ENCODE measurements at places on chromosomes 6 and 20. TPM values are rescaled to one million over a fixed set of nuclear protein-coding genes. Genes with fewer than 3 reads are reported as not detected.

- DNase-seq = no peak
These were observed 966.3 kb upstream of the CITED2 start for GRCh38 chr6:140340795-140341194.

DNA sequence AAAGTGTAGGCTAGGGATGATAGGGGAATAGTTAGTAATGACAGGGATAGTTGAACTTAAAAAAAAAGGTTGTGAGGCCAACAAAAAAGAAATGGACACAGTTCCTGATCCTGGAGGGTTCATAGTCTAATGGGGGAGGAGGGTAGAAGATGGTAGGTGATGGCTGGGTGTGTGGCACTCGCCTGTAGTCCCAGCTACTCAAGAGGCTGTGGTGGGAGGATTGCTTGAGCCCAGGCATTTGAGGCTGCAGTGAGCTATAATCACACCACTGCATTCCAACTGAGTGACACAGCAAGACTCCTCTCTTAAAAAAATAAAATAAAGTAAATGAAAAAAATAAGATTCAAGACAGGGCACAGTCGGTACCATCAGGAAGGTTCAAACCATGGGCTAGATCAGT is 2.4 kb upstream of the MICB start:
- no peak for DNase-seq

The HAO1 gene
- total RNA-seq = not detected

GRCh38 chr6:47434372-47435253 is 43.0 kb upstream of the CD2AP start:
- DNase-seq = no peak

DNA sequence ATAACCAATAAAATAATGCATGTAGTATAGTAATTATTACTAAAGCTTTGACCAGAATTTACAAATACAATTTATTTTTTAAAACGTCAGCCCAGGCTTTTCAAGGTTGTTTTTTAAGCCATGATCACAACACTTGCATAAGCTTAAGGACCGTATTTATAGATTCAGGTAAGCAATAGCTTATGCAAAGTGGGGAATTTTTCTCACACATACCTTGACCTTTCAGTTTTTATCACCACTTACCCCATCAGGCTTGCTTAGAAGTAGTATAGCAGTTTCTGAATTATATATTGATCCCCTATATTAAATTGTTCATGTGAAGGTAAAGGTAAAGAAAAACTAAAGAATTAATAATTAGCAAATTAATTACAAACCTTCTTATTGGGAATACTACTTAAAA is 232.3 kb upstream of the FKBP1C start:
- DNase-seq = no peak

- DNase-seq = no peak
These were observed 144.9 kb downstream of the DNAH8 start for GRCh38 chr6:38860041-38860440.

- no peak for DNase-seq
These were observed 10.4 kb upstream of the ABCC10 start for GRCh38 chr6:43416935-43417334.

- no peak for DNase-seq
These were observed 38.4 kb upstream of the CCDC167 start for GRCh38 chr6:37538107-37538506.

DNA sequence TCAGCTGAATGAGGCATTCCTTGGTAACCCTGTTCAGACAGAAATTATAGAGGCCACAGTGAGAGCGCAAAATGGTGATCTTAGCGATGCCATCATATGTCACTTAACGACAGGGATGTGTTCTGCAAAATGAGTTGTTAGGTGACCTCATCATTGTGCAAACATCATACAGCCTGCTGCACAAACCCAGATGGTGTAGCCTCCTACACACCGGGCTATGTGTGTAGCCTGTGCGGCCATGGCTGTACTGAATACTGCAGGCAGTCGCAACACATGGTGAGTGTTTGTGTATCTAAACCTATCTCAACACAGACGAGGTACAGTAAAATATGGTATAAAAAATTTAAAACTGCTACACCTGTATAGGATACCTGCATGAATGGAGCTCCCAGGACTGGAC is 234.1 kb upstream of the PMEPA1 start:
- no peak for DNase-seq

The SLC22A7 gene
- total RNA-seq = not detected

DNA sequence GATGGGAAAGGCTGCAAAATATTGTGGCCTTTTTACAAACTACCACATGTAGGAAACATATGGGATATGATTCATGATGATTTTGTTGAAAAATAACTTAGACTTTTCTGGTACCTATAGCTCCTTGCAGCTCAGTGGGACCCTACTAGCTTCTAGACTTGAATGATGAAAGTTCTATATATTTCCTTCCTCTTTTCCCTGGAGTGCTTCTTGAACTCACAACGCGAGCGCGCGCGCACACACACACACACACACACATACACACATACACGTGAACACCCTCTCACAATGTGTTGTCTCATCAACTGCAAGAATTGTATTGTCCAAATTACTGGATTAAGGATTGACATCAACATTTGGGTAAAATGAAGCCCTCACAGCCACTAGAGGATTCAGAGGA is 61.9 kb downstream of the TOX2 start:
- no peak for DNase-seq

- peak; percentile 42 for DNase-seq
These were observed 47.1 kb downstream of the MCUR1 start for GRCh38 chr6:13767121-13767808.

The NR2E1 gene
- total RNA-seq = not detected

DNA sequence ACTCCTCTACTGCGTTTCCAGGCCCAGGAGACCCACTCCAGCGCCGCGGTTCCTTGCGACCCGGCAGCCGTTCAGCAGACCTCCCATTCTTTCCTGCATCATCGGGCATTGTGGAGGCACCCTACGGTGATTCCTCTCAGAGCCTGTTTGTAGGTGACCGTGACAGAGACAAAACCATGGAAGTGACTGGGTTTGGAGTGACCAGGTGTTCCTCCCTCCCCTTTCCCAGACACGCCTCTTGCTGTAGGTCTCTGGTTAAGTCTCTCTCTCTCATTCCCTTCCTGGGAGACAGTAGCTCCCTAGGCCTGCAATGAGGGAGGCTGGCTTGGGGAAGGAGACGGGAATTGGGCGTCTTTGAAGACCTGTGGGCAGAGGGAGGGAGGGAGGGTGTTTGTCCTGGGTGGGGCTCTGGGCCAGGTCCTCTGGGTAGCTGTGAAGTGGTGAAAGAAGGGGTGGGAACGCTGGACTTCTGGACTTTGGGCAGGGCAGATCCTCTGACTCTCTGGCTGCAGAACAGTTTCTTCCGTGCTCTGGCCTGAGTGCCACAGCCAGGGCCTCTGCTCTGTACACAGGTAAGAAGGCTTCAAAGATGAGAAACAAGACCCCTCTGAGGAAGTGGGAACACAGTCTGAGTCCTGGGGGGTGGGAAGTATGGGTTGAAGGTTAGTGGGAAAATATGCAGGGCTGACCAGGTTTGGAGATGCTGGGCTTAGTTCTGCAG is 763 bp downstream of the KLC4 start:
- DNase-seq = no peak

The SIRPB1 gene
- 0.73 TPM for total RNA-seq

DNA sequence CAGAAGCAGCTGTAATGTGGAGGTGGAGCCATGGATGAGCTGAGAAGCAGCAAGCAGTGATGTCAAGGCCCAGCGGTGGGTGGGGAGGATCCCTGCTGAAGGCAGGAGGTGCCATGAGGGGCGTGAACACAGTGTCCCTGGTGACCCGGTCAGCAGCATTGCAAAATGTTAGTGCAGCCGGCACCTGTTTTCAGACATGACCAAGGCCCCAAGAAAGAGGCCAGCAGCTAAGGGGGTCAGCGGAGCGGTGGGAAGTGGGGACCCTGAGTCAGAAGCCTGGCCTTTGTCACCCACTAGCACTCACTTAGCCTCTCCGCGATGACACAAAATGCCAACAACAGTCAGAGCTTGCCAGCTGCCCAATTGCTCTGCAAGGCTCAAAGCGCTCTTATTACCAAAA is 51.9 kb downstream of the TMEM242 start:
- no peak for DNase-seq

The BMP6 gene
- not detected for total RNA-seq

The L3MBTL1 gene
- 4.0 TPM for total RNA-seq

DNA sequence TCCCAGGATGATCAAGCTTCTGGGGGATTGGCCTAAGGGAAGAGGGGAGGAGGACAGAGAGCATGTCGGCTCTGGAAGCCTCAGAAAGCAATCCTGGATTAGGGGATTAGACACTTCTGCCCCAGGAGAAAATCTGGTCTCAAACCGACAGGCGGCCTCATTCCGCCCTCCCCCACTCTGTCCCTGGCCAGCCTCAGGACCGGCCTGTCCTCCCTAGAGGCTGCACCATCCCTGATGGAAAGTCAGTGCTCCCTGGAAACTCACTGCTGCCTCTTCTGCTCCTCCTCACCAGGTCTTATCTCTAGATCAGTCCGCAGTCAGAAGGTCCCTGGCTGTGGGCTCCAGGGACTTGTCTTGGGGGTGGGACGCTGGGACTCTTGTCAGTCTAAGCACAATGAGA is 905 bp upstream of the SLC12A5 start:
- DNase-seq = no peak

GRCh38 chr6:151103266-151103665 is 136.5 kb upstream of the AKAP12 start:
- DNase-seq = no peak

GRCh38 chr6:139519097-139519496 is 144.6 kb upstream of the CITED2 start:
- DNase-seq = no peak

GRCh38 chr6:44742828-44743372 is 355.4 kb downstream of the CDC5L start:
- no peak for DNase-seq

- no peak for DNase-seq
These were observed 45.4 kb downstream of the ZBTB46 start for GRCh38 chr20:63785691-63786131.

The PAX1 gene
- not detected for total RNA-seq

- DNase-seq = no peak
These were observed 85.3 kb downstream of the JARID2 start for GRCh38 chr6:15331143-15331542.

DNA sequence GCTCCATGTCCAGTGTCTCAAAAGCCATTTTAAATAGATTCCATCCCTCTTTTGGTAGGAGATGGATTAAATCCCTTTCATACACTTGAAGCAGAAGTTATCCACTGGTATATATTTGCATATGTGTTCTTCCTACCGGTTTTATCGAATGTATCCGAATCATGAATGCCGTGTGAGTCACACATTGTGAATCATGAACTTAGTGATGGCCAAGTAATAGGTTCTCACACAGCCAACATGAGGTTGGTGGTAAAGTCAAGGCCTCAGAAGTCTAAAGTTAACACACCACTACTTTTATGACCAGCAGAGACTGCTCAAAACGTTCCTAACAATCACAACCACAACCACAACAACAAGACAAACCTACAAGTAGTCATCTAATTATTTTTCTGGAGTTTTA is 345.5 kb downstream of the THBS2 start:
- no peak for DNase-seq

The PSORS1C2 gene
- total RNA-seq = not detected

DNA sequence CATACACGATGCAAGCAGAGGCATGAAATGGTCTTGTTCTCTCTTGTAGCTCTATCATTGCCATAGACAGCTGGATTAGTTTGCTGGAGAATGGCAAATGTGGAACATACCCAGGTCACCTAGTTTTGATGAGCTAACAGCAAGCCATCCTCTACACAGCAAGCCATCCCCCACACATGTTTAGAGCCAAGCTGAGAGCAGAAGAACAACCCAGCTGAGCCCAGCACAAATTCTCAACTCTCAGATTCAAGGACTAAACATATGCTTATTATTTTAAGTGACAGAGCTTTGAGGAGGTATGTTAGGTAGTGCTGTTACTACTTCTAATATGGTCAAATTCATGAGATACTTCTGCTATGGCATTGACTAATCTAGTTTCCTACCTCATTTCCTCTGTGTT is 230.3 kb downstream of the OTOR start:
- no peak for DNase-seq

GRCh38 chr6:138882369-138883017 is 86.6 kb downstream of the ECT2L start:
- no peak for DNase-seq

The PTGIS gene
- 1.6 TPM for total RNA-seq

- no peak for DNase-seq
These were observed 21.0 kb downstream of the WASF1 start for GRCh38 chr6:110158479-110158878.

- no peak for DNase-seq
These were observed 114.1 kb downstream of the KIF16B start for GRCh38 chr20:16459019-16459700.

The SEC23B gene
- total RNA-seq = 91.1 TPM

The ALDH8A1 gene
- total RNA-seq = 0.25 TPM

GRCh38 chr6:14231501-14232280 is 114.1 kb downstream of the CD83 start:
- no peak for DNase-seq

GRCh38 chr6:148987982-148988381 is 241.2 kb downstream of the UST start:
- no peak for DNase-seq

DNA sequence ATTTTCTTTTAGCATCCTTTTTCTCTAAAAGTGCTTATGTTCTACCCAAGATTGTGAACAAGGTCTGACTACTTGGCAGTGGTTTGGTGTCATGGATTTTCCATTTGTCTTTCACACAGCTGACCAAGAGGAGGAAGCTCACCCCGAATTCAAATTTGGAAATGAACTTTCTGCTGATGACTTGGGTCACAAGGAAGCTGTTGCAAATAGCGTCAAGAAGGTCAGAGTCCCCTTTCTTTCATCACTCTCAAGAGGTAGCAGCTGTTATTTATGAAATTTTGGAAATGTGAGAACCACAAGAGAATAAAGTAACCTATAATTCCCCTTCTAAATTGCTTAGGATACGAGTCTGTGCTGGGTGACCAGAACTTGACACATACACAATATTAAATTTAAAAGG is 113.0 kb upstream of the LAMP5 start:
- no peak for DNase-seq

GRCh38 chr6:85191656-85192055 is 258.2 kb upstream of the NT5E start:
- DNase-seq = no peak

GRCh38 chr6:64034910-64035655 is 399.5 kb downstream of the PHF3 start:
- DNase-seq = no peak

GRCh38 chr6:169310983-169311382 is 57.3 kb upstream of the THBS2 start:
- no peak for DNase-seq

DNA sequence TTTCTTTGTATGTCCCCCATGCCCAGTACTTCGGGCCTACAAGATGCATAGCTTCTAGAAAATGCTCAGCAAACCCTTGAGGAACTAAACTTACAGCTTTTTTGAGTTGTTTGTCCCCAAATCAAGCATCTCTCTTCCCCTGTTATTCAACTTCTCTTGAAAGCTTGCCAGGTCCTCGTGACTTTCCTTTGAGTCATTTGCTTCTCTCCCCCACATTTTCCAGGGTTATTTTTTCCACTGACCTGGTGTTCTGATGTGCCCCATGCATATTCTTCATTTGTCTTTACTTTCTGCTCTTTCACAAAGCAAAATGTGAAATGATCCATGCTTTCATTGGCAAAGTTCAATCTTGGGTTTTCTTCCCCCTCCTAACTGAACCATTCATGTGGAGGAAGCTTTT is 204.8 kb downstream of the TFAP2A start:
- no peak for DNase-seq

The CDH26 gene
- 0.84 TPM for total RNA-seq

The GPSM3 gene
- 43.4 TPM for total RNA-seq

- no peak for DNase-seq
These were observed 217.1 kb upstream of the THEMIS start for GRCh38 chr6:128117916-128118315.

Measured in activated T-cell treated with anti-CD3 and anti-CD28 coated beads, Interleukin-2, amount 50 U/mL, for 4 hours (primary cell).